ENCODE measurements at places on chromosomes 6 and 20.

GRCh38 chr6:44451803-44452695 is 64.5 kb downstream of the CDC5L start:
- no peak for DNase-seq

DNA sequence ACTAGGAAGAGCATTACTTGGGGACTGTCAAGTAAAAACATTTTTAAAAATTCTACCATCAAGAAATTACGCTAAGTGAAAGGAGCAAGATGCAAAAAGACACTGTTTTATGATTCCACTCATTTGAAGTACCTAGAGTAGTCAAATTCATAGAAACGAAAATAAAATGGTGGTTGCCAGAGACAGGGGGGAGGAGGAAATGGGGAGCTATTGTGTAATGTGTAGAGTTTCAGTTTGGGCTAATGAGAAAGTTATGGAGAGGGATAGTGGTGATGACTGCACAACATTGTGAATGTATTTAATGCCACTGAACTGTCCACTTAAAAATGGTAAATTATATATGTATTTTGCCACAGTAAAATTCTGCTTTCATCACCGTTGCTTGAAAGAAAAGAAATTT is 83.8 kb downstream of the UST start:
- no peak for DNase-seq

DNA sequence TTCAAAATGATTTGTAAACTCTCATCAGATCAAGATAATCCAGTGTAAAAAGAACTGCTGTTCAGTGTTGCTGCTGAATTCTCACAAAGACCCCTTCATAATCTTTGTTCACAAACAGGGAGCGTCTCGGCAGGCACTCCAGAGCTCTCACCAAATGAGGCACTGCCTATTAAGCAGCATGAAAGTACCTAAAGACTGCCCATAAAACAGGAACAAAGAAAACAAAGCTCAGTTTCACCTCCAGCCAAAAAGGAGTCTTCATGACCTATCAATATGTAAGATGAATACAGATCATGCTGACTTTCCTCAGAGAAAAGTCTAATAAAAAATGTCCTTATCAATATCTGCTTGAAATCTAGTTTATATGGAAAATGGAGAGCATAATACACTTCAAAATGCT is 41.8 kb downstream of the GPR63 start:
- no peak for DNase-seq

GRCh38 chr6:115554060-115554459 is 506.6 kb downstream of the FRK start:
- DNase-seq: no peak

DNA sequence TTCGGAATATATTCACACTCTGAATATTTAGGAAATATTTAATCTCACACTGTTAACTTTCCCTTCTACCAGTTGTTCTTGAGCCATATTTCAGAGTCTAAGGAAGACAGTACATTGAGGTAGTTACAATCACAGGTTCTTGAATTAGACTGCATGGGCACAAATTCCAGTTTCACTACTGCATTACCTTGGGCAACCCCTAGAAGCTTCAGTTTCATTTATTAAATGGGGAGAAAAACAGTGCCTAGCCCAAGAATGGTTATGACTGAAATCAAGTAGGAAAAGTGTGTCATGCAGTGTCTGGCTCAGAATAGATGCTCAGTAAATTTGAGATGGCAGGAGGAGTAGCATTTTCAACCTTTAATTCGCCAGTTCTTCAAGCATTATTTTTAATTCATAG is 124.5 kb upstream of the SAMD5 start:
- DNase-seq: no peak

DNA sequence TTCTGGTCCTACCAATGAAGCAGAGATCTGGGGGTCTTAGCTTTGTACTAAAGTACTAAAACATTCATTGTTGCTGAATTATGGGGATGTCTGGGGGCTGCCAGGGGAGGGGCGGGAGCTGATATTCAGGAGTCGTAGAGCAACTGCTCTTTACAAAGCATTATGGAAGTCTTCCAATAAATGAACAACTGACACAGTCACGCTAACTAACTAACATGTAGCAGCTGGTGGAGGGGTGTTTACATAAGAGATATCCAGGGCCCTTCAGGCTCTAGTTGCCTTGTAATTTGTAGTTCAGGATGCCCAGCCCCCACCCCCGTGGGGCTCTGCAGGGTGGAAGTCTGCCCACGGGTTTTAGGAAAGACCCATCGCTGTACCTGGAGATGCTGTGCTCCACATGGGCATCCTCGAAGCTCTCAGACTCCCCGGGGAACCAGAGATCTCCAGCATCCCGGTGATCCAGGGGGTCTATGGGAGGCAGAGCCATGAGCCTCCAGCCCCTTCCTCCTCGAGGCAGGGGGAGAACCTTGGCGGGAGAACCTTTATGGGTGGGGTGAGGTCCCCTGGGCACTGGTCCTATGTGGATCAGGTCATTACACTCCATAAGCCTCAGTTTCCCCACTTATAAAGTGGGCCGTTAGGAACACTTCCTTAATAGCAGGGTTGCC is 3.4 kb downstream of the TREM2 start:
- DNase-seq: peak; percentile 76

- DNase-seq: peak; percentile 85
These were observed 8.2 kb upstream of the CEP250 start for GRCh38 chr20:35447082-35447789.

DNA sequence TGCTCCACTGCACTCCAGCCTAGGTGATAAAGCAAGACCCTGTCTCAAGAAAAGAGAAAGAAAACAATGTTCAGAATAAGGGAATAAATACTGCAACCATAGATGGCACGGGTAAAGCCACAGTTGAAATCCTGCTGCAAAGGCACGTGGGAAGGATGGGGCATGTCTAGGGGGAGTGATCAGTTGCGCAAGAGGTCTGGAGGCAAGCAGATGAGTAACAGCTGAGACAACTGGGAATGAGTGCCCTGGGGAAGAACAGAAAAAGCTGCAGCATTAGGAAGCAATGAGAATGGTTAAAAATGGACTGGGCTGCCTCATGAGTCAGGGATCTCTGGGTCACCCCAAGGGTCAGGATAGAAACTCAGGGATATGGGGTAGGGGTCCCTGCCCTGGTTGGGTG is 96.3 kb downstream of the GMPR start:
- peak; percentile 55 for DNase-seq

- DNase-seq: no peak
These were observed 153.7 kb upstream of the RIPOR2 start for GRCh38 chr6:25089442-25089841.

GRCh38 chr6:134058622-134059366 is 6.4 kb upstream of the SLC2A12 start:
- no peak for DNase-seq

DNA sequence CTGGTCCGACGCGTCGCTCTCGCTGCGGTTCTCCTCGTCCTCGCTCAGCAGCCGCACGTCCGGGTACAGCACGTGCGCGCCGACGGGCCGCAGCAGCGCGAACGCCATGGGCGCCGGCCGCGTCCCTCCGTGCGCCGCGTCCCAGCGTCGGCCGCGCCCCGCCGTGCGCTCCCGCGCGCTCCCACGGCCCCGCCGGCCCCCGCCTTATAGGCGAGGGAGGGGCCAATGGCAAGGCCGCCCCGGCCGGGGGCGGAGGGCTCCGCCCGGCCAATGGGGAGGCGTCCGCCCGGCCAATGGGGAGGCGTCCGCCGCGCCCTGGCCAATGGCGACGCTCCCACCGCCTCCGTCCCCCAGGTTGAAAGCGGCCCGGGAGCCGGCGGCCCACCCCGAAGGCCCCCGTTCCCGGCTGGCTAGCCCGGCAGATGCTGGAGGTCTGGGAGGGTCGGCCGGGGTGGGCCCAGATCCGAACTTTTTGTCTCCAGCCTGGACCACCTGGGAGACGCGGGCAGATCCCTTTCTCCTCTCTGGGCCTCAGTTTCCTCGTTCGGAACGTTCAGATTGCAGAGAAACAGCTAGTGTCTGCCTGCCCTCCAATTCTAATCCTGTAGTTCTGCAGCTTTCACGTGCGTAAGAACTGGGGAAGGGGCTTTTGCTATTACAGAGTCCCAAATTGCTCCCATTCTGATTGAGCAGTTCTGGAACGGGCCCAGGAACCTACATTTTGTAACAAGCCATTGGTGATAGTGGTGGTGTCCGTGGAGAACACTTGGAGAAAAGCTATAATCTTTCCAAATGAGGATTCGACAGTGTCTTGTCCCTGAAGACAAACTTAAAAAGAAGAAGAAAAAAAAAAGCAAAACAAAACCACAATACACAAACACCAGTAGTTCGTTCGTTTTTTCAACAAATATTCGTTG is at the start of gene TCF15:
TSS of gene TCF15 (minus strand) at position 180 of the 917 bp plus-strand sequence. CDS start at position 108, 72 bp downstream.
- peak; percentile 42 for DNase-seq

GRCh38 chr6:489762-490161 is 98.2 kb downstream of the IRF4 start:
- DNase-seq: no peak

GRCh38 chr6:10141746-10142443 is 273.0 kb downstream of the TFAP2A start:
- DNase-seq: peak; percentile 47

DNA sequence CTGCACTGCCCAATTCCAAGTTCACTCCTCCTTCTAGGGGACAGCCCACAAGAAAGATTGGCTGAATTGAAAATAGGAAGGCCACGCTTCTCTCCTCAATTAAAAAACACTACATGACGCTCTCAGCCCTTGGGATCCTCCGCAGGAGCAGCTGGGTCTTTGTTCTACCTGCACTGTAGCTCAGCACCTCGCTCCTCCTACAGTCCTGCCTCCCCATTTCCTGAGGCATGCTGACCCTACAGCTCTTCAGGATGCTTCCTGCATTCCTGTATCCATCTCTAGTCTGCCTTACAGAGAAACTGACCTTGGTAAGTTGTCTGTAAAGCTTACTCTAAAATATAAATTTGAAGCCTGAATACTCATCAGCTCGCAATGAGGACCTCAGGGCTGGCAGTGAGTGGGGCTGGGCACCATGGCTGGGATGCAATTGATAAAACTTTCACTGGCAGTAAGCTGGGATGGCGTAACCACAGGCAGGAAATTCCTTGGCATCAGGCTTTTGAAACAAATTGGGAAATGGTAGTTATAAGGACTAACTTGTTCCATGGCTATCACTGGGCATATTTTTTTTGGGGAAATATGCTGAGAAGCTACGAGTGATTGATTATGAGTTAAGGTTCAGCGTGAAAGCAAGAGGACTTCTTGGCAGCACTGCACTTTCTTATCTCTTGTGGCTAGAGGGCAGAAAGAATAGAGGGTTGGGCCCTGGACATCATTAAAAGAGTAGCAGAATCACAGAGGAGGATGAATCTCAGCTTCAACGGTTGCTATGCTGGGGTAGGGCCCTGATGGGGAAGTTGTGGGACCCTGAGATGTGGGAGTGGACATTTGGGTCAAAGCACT is 11.7 kb upstream of the SIRPB1 start:
- DNase-seq: no peak

- no peak for DNase-seq
These were observed 68.6 kb downstream of the NRN1 start for GRCh38 chr6:5937936-5938706.

- no peak for DNase-seq
These were observed 37.1 kb upstream of the EZR start for GRCh38 chr6:158856261-158856660.

- no peak for DNase-seq
These were observed 129.8 kb upstream of the EDN1 start for GRCh38 chr6:12160326-12160725.

DNA sequence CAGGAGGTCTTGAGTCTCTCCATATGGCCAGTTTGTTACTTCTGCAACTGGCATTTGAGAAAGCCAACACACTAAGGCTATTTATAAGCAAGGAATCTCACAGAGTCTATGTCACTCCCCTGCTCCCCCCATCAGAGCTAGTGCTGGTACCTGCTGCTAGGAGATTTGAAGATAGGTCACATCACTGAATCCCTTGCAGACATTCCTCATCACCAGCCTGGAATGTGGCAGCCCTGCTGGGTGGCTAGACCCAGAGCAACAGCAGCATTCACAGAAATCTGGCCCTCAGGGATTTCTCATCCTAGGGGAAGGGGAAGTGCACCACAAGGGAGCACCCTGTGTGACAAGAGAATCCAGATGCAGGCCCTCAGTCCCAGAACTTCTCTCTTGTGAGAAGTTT is 672.1 kb downstream of the HACE1 start:
- no peak for DNase-seq

GRCh38 chr6:33577106-33577535 is 3.0 kb downstream of the BAK1 start:
- no peak for DNase-seq

GRCh38 chr20:43361526-43361925 is 96.2 kb upstream of the SRSF6 start:
- no peak for DNase-seq

DNA sequence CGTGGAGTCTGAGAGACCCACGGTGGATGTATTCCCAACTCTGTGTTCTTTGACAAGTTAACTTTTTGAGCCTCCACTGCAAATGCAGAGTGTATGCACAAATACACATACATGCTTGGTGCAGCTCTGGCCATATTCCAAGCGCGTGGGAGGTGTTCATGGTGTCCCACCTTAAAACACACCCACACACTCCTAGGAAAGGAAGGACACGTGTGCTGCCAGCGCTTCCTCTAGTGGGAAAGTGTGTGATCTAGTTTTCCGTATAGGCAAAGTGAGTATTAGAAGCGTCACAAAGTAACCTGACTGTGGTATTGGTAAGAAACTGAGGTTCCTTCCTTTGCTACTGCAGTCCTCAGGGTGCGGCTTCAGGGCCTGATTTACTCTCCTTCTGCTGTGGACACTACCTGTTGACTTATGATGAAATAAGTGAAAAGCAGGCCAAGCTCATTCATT is 36.0 kb upstream of the MPC1 start:
- no peak for DNase-seq

GRCh38 chr6:80469977-80470376 is 363.5 kb downstream of the BCKDHB start:
- DNase-seq: no peak

GRCh38 chr20:9112541-9113515 is 43.9 kb downstream of the PLCB4 start:
- DNase-seq: peak; percentile 77

DNA sequence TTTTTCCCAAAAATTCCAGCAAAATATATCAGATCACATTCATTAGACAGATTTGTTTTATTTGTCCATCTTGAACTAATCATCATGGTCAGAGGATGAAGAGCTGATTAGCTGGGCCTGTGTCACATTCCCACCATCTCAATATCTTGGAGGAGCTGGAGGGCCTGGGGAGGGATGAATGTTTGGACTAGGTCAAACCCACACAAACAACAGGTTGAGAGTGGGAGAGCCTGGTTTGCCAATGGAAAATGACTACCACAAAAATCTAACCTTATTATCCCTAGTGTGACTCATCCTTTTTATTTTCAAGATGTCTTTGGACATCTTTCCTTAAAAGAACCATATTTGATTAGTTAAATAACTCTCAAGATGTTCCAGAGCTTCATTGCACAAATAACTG is 242.4 kb downstream of the OGFRL1 start:
- DNase-seq: no peak

DNA sequence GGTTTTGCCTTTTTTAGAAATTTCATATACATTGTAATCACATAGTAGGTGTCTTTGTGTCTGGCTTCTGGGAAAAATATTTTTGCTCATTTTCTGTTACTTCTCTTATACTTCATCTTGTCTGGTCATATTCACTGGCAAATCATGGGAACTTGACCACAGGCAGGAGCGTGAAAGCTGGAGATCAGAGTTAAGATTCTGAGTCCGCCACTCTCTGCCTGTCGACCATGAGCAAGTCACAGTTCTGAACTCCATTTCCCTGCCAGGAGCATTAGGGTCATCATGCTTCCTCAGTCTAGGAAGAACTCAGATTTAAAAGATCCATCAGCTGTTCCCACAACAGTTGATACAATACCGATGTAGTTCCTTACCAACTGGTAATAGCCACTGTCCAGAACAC is 12.4 kb upstream of the SCGN start:
- no peak for DNase-seq

- DNase-seq: no peak
These were observed 25.8 kb downstream of the HLA-C start for GRCh38 chr6:31246051-31246521.

Measured in lung (tissue), 17 donors.